ENCODE measurements at places on chromosomes 7 and 10. TPM values are rescaled to one million over a fixed set of nuclear protein-coding genes. Genes with fewer than 3 reads are reported as not detected.

Gene GSTO2
- 26.0 TPM for polyA plus RNA-seq

Gene DNAJC2
- polyA plus RNA-seq, result 31.5 TPM

Gene CTAGE8
- not detected for polyA plus RNA-seq

Gene TSPAN12
- polyA plus RNA-seq, result 6.7 TPM

Gene BTBD16
- not detected for polyA plus RNA-seq

Gene NAT16
- polyA plus RNA-seq, result not detected

Gene VSTM4
- polyA plus RNA-seq, result 1.7 TPM

Gene INPP5F
- polyA plus RNA-seq, result 72.6 TPM

Gene ACSL5
- polyA plus RNA-seq, result not detected

Gene ETV1
- 25.4 TPM for polyA plus RNA-seq

Gene CLCN1
- not detected for polyA plus RNA-seq
